ENCODE measurements at places on chromosomes 4 and X.

- DNase-seq = no peak
These were observed 1338.0 kb downstream of the FSTL5 start for GRCh38 chr4:160825644-160826338.

DNA sequence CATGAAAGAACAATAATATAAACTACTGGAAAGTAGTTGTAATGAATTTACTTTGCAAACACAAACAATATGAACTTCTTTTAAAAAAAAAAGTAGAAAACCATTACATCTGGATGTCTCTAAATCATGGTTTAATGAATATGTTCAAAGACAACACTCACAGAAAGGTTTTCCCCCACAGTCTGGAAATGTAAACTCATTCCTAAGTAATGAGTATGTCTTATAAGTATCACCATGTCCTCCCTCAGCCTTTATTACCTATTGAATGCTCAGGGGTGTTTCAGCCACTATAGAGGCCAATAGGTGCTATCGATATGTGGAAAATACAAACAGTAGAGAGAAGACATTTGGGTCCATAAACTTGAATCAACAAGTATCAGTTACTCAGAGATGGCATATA is 186.7 kb downstream of the PALLD start:
- no peak for DNase-seq

DNA sequence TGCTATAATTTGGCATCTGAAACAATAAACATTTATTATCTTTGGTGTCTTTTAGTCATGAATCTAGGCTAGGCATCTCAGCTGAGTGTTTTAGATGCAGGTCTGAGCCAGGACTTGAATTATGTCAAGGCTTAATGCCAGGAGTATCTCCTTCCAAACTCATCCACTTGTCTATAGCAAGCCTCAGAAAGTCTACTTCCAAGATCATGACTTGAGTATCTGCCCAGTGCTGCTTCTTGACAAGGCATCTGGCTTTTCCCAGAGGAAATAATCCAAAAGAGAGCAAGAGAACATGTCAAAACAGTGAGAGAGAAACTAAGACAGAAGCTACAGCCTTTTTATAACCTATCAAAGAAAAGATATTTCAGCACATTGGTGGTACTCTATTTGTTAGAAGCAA is 1052.1 kb upstream of the PCDH10 start:
- no peak for DNase-seq

- no peak for DNase-seq
These were observed 21.7 kb upstream of the CXCR3 start for GRCh38 chrX:71640002-71640401.

DNA sequence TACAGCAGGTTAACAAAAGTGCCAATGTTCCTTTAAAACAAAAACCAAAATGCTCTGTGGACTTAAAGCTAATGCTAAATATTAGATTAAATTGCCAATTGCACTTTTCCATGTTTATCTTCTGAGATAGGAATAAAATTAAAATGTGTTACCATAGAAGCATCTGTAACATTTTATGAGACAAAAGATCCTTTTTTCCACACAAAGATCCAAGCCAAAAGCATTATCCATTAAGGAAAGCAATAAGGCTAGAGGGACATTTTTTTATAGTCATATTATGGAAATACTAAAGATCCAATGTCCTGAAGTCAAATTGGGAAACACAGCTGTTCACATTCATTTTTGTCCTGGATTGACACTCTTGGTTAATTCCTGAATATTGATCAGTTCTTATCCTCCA is 73.6 kb downstream of the PALLD start:
- no peak for DNase-seq

- DNase-seq = no peak
These were observed 1673.4 kb upstream of the PCDH7 start for GRCh38 chr4:29046781-29047180.

DNA sequence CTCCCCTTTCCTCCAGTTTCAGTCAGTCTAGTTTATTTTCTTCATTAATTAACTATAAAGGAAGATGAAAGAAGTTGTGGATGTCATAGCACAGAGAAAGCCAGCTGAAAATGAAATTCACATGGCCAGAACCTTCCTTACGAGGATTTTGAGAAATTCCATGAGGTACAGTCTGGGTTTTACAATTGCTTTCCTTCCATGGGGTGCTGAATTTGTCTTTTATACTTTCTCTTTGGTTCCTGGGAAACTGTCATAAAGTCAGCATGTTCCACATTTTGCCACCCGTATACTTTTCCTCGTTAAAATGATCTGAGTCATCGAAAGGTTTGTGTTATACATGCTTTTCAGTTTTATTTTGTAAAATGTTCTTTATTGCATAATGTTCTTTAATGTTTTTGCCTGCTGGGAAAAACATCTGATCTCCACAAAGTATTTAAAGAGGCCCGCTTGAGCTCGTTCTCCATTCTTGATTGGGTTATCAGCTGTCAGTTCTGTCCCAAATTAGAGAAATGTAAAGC is 78.1 kb upstream of the CLDN34 start:
- DNase-seq = no peak

DNA sequence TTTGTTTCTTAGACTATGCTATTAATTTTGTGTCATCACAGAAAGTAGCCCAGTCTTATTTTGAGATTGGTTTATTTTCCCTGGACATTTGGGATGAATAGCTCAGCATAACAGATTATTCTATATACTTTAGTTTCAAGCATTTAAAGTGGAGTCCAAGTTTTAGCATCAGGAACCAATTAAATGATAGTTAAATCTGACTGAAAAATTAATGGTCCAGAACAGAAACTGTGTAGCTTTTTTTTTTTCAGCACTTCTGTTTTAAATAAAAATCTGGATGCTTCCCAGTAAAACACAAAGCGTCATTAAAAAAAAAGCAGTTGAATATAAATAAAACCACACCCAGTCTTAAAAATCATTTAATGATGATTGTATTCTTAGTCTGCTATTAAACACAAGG is 59.4 kb upstream of the PITX2 start:
- no peak for DNase-seq

GRCh38 chr4:12200226-12200625 is 771.5 kb upstream of the HS3ST1 start:
- no peak for DNase-seq

GRCh38 chr4:44320833-44321232 is 127.8 kb downstream of the KCTD8 start:
- DNase-seq = no peak

DNA sequence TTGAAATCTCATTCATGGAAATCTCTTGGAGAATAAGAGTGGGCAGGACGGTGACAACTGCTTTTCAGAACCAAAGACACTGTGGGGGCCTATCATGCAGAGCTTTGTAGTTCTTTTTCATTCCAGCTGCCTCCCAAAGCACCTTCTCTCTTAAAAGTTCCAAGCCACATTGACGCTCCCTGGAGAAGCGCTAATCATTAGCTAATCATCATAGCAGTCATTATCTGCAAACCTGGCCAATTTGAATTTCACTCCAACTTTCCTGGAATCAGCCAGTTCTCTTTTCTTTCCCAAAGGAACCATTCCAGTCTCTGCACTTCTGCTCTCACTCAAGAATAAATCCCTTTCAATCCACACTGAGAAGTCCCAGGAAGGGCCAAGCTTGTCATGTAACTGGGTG is 1144.1 kb upstream of the IGFBP7 start:
- no peak for DNase-seq

DNA sequence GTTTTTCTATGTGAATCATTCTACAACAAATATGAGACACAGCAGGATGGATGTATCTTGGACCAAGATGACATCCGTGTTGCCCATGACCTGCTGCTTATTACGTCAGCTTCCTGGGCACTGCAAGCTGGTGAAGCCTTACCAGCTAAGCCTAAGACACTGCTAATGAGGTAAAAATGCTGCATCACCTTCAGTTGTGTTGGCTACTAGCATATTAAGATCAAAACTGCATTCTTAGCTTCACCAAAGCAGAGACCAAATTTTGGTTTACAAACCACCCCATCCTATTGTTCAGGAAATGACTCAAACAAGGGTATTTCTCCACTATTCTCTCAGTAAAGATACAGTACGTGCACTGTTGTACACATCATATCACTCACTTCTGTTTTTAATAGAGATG is 50.3 kb downstream of the MAML3 start:
- no peak for DNase-seq

GRCh38 chrX:48833542-48834138 is 1.8 kb downstream of the PCSK1N start:
- DNase-seq = no peak

DNA sequence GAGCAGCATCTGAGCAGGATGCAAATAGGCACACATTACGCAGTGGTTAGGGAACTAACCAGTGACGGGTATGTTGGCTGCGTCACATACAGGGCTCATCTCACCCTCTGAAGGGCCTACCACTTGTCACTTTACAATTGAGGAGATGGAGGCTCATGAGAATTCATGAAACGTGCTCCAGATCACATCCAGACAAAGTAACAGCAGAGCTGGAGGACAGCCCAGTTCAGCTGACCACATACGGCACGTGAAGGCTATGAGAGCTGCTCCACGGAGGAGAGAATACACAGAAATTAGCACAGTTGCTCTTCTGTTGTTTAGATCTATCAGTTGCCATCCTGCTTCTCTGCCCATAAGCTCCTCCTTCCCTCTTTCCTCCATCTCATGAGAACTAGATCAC is 78.4 kb downstream of the FAM9B start:
- DNase-seq = no peak

DNA sequence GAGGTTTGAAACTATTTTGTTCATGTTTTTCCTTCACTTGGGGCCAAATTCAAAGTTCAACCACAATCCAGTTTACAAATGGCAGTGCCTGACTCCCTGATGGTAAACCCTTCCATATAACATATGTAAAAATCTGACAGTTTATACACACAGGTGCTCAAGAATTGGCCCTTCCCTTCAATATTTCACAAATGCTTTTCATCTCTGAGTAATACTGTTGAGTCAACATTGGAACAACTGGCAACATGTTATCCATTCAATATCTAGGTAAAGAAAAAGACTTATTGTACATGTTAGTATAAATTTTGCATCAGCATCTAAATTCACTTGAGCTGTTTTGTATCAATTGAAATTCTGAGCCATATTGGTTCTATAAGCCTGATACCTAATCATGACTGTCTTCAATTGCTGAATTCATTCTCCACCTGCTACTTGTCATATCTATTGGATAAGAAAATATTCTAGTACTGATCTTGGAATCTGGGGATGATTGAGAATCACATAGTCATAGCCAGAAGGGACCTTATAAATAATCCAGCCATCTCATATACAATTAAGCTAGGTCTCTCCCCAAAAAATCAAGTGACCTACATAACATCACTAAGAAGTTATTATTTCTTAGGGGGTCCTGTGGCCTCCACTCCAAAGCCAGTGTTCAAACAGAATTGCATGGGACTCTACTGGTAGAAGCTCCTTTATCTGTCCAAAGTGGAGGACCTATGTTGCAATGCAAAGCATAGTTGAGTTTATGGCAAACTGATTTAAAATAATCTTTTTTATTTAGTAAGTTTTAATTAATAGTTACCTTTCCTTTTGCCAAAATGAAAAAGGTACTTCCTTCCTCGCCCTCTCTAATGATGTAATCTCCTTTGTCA is 61.9 kb downstream of the PRKG2 start:
- DNase-seq = no peak

- DNase-seq = no peak
These were observed 207.2 kb downstream of the NLGN4X start for GRCh38 chrX:6021316-6022091.

- no peak for DNase-seq
These were observed 6.3 kb downstream of the PSAPL1 start for GRCh38 chr4:7428261-7429068.

GRCh38 chr4:5905714-5906113 is 12.8 kb upstream of the CRMP1 start:
- no peak for DNase-seq

DNA sequence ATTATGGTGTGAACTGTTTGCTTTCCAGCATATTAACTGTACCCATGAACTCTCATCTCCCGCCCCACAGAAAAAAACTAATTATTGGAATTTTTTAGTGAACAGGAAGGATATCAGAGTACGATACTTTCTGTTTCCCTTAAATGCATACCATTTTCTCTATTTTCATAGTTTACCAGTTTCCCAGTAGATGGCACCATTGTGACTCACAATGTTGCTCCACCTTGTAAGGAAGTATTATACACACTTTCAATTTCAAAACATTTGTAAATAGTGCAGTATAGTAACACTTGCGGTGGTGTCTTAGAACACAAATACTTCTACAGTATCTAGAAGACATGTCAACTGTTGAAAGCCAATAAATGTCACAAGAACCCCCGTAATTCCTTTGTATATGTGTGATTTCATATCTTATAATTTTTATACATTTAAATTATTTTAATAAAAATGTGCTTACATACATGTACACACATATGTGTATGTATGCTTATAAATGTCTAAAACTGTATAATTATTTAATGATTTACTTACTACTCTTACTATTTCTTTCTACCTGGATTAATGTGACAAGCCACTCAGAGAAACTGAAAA is 167.3 kb downstream of the SLIT2 start:
- DNase-seq = no peak

- no peak for DNase-seq
These were observed 6.9 kb downstream of the PDE6B start for GRCh38 chr4:632196-632790.

DNA sequence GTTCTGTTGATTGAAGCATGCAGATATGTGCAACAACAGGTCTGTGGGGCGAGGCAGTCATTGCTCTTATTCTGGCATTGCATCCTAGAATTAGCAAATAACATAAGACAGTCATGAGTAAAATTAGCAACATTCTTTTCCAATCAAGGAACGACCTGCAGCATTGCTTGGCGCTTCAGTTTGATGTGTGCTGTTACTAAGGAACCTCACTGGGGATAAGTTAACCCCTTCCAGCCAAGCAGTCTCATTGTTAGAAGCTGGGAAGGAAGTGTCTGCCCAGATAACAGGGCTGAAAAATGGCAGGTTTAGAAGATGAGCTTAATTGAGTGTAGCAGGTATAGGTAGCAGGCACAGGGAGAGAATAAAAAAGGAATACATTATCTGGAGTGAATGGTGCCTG is 55.4 kb downstream of the RBM46 start:
- no peak for DNase-seq

GRCh38 chr4:14404730-14405129 is 597.6 kb upstream of the CPEB2 start:
- no peak for DNase-seq

DNA sequence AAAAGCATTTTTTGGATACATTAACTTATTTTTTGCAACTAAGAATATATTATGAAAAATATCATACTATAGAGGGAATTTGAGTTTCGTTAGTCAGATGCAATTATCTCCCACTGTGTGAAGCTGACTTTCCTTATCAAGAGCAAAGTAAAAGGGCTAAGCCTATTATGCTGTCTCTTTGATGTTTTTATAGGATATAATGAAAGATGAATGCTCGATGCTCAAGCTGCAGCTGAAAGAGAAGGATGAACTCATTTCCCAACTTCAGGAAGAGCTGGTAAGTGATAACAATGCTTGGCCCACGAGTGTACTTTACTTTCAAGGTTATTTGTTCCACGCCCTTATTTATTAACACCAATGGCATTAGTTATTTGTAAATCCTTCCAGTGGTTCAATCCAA is 688.4 kb downstream of the CCSER1 start:
- no peak for DNase-seq

- no peak for DNase-seq
These were observed 782.2 kb downstream of the TRAM1L1 start for GRCh38 chr4:116302990-116303735.

- no peak for DNase-seq
These were observed 8.5 kb downstream of the OTUD4 start for GRCh38 chr4:145171911-145172310.
